ENCODE measurements at places on chromosomes 2 and 18. TPM values are rescaled to one million over a fixed set of nuclear protein-coding genes. Genes with fewer than 3 reads are reported as not detected.

Gene CD28
- total RNA-seq, result not detected

Gene CCDC85A
- total RNA-seq, result 0.31 TPM

Gene TUBB8B
- not detected for total RNA-seq

Gene SCN3A
- 0.02 TPM for total RNA-seq

Gene MYL1
- not detected for total RNA-seq

Gene REG1B
- total RNA-seq, result not detected
